ENCODE measurements at places on chromosomes 1 and 21. TPM values are rescaled to one million over a fixed set of nuclear protein-coding genes. Genes with fewer than 3 reads are reported as not detected.

The GRIK1 gene
- total RNA-seq: 28.8 TPM

The CCDC185 gene
- total RNA-seq: 0.10 TPM

The DDR2 gene
- 44.8 TPM for total RNA-seq

The MATN1 gene
- total RNA-seq: 0.79 TPM

The ARHGAP29 gene
- total RNA-seq: 86.0 TPM

The FCRL5 gene
- not detected for total RNA-seq

The PGLYRP4 gene
- not detected for total RNA-seq

GRCh38 chr21:29481081-29481480, 182.4 kb downstream of the BACH1 start:
- DNase-seq: no peak

GRCh38 chr1:8763888-8764287, 53.6 kb downstream of the RERE start:
- no peak for DNase-seq

DNA sequence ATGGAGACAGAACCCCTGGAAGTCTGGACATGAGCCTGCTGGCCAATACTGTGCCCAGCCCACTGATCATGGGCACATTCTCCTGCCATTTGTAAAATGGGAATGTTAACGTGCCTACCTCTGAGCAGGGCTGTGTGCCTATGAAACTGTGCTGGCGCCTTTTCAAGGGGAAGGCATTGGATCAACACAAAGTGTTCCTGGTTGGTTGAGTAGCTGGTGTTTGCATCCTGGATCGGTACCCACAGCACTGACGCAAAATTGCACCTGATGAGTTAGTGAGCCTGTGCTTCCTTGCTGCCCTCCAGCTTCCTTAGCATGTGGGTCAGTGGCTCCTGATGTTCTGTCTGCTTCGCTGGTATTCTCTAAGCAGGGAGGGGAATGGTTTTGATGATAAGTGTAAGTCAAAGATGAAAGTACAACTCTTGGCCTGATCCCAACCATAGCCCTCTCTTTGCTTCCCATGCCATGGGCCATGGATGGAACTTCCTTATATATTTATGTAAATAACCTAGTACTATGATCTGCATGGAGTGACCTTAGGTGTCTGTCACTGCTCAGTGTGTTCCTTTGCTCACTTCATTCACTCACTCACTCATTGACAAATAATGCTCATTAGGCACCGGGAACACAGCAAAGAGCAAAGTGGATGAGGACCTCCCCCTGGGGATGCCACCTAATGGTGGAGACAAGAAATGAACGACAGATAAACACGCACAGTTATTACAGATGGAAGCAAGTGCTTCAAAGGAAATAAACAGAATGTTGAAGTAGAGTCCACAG, 22.7 kb downstream of the MAB21L3 start:
- DNase-seq: no peak

DNA sequence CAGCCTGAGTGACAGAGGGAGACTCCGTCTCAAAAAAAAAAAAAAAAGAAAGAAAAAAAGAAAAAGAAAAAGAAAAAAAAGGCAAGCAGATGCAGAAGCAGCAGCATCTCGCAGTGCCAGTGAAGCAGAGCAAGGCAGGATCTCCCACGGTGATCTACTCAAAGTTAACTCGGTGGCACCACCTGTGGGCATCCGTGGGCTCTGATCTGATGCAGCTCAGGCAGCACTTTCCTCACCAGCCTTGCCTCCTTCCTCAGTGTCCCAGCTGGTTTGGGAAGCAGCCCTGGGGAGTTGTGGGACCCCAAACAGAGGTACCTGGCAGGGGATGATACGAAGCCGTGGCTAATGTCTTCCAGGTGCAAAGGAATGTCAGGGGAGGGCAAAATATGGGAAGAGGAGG, 104.3 kb upstream of the KRTAP19-8 start:
- DNase-seq: peak; percentile 35

DNA sequence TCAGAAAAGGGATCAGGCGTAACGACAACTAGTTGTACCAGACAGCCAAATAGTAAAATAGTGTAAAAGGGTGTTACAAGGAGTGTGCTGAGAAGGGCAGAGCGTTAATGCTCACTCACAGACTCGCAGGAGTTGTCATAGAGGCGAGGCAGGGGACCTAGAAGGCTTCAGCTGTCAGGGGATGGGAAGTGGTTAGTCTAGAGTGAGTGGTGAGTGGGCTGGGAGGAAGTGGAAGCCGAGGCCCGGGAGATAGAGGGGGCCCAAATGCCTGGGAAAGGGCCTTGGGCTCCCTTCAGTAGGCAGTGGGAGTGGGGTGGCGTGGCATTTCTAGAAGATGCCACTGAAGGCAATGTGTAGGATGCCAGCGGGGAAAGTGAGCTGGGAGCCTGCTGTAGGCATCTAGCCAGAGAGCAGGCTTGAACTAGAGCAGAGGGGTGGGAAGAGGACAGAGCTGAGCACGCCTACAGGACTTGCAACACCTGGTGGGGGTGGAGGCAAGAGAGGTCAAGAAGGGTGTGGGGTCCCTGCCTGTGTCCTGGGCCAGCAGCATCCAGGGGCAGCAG, 10.3 kb downstream of the SLC6A17 start:
- no peak for DNase-seq

DNA sequence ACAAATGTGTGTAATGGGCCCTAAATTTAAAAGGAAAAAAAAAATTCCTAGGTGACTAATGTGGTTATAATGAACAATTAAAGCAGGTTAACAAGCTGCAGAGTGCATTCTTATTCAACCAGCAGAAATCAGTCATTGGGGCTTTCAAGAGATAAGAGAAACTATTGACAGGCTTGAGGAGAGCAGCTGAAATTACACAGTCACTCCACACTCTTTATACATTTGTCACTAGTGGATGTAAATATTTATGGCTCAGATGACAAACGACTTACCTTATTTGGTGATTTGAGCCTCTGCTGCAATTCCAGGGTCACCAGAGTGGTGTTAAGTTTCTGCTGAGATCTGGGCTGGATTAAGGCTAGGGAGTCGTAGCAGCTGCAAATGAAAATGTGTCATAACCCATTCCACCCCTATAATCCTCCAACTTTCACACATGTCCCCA, 896.3 kb downstream of the TTLL7 start:
- no peak for DNase-seq

DNA sequence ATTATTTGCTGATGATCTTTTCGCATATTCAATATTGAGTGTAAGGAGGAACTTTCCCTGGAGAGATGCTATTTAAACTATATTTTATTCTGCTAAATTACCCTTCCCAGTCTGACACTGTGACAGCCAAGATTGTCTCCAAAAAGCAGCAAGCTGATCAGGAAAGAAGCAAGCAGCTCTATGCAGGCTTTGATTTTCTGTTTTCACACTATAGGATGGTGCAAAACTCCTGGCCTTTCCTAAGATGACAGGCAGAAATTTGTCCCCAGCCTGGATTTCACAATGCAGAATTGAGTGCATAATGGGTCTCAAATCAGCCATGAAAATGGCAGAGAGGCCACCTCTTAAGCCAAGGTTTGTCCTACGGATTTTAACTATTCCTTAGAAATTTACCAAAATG, 1.1 kb downstream of the SGIP1 start:
- peak; percentile 57 for DNase-seq

DNA sequence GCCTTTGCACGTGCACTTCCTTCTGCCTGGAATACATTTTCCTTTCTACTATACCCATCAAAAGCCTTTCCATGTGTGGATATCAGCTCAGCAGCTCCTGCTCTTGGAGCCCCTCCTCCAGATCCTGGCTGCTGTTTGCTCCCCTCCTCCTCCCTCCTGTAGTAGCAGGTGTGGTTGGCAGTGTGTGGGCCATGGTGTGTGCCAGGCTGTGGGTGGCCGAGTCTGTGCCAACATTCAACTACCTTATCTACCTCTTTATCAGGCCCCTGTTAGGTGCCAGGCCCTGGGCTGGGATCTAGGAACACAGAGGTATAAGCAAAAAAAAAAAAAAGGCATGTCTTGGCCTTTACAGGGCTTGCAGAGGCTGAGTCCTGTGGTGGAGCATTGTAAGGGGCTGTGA, 180.6 kb upstream of the JUN start:
- no peak for DNase-seq

DNA sequence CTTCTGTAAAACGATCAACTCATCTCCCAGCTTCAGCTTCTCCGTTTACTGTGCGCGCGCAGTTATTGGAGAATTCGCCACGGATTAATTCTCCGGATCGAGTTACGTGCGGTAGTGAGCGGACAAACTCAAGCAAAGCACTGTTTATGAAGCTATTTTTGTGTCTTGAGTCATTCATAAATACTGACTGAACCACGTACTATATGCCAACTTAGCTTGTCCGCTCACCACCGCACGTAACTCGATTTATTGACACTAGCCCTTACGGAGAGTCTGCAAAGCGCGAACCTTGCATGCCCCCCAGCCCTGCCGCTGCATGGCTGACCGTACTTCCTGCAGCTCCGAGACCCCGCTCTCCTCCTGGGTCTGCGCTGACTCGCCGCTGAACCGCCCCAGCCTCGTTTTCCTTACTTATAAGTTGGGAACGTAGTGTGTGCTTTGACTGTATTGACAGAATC, 773 bp downstream of the CHD1L start:
- no peak for DNase-seq

DNA sequence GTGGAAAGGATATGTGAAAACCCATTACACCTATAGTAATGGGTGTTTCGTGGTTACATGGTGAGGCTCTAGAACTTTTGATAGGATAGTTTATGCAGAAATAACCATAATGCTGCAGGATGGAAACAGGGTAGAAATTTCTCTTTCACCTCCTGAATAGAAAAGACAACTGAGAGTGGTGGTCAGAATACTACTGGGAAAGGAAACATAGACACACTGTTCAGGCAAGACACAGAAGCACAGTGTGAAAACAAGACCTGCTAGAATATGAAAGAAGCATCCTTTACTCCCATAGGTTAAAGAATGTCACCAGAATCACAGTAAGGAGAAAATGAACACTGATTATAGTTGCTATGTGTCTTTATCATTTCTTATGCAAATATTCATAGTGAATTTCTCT, 496.6 kb downstream of the DPYD start:
- DNase-seq: no peak

- DNase-seq: peak; percentile 94
Measured at GRCh38 chr1:110672001-110672752, 2.6 kb downstream of the KCNA3 start.

DNA sequence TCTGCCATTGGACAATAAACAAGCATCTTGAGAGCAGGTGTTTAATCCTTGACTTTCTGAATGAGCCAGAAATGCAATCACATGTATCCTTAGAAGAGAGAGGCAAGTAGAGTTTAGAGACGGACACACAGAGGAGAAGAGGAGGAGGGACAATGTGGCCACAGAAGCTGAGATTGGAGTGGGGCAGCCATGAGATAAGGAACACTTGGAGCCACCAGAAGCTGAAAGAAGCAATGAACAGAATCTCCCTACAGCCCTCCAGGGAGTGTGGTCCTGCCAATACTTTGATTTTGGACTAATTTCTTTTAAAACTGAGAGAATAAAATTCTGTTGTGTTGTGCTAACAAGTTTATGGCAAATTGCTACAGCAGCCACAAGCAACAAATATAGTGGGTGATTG, 141.0 kb downstream of the ATP6V1G3 start:
- DNase-seq: no peak

GRCh38 chr1:116310180-116310579, 62.9 kb upstream of the ATP1A1 start:
- DNase-seq: no peak

DNA sequence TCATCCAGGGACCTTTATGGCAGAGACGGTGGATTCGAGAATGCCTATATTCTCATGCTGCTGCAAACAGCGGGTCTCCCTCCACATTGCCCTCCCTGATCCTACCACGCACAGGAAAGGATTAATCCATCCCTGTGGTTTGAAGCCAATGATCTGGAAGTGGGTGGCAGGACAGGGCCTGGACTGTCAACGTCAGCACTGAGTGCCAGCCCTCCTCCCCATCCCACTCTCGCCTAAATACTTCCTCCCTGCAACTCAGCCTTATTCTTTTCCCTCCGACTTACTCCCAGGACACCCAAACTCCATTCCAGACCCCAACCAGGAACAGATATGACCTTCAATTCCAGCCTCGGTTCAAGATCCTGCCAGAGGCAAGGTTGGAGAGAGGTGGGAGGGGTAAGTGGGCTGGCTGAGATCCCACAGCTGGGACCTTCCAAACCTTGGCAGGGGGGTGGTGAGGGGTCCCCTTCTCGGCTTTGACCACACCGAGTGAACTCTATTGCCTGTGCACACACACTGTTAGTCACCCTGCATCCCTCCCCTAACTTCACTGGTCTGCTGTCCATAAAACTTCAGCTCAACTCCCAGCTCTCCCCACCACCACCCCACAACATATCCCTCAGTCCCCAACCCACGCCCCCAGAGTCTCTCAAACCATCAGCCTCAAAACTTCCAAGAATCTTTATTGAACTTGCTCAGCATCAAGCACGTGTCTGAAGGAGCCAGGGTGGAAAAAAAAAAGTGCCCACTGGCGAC, 2.4 kb upstream of the S100A5 start:
- DNase-seq: no peak

GRCh38 chr1:194155962-194156361, 969.5 kb upstream of the B3GALT2 start:
- no peak for DNase-seq

DNA sequence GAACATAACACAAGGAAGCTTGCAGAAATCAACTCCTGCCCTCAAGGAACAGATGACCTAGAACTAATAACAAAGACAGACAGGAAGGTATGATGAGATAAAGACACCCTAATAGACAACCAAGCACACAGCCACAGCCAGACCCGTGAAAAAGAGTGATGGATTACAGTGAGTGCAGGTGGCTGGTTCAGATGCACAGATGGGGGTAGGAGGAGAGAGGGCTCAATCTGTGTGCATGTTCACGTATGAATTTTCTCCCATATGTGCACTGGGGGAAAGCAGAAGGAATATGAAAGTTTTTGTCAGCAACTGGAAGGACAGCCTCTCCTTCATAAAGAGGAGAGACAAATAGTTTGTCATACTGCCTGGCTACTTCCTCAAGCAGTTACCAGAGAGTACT, 367.1 kb downstream of the PBX1 start:
- peak; percentile 57 for DNase-seq

- no peak for DNase-seq
Measured at GRCh38 chr1:94874423-94874822, 52.5 kb downstream of the CNN3 start.

- no peak for DNase-seq
Measured at GRCh38 chr1:27928216-27928954, 6.4 kb upstream of the SMPDL3B start.

- no peak for DNase-seq
Measured at GRCh38 chr1:14759843-14760242, 161.4 kb downstream of the KAZN start.

DNA sequence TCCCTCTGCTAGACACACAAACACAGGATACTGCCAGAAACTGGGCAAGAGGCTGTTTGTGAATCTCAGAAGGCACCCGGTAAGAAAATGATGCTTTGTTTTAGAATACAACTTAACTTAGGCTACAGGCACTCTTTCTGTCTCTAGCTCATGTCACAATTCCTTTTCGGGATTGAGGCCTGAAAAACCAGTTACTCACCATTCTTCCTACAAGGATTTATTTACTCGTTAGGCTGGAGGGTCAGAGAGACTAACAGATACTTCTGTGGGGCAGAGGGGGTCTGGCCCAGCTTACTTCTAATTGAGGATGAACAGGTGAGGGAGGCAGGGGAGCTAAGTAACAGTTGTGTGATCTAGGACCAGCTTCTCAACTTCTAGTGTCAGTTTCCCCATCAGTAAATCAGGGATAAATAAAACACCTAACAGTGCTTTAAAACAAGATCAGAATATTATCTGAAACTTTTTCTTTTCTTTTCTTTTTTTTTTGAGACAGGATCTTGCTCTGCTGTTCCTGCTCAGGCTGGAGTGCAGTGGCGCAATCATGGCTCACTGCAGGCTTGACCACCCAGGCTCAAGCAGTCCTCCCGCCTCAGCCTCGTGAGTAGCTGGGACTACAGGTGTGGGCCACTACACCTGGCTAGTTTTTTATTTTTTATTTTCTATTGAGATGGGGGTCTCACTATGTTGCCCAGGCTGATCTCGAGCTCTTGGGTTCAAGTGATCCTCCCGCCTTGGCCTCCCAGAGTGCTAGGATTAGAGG, 31.9 kb downstream of the NFYC start:
- no peak for DNase-seq

Data from spinal cord (tissue), 10 donors.